ENCODE measurements at places on chromosomes 3 and 15. TPM values are rescaled to one million over a fixed set of nuclear protein-coding genes. Genes with fewer than 3 reads are reported as not detected.

The GOLGA8T gene
- 0.47 TPM for total RNA-seq

The ZBED2 gene
- total RNA-seq, result not detected

The AGBL1 gene
- 0.05 TPM for total RNA-seq

The ZPLD1 gene
- not detected for total RNA-seq

The IL5RA gene
- total RNA-seq, result not detected

The KCNH8 gene
- total RNA-seq, result 3.5 TPM

The CP gene
- total RNA-seq, result 0.42 TPM

The SLC15A2 gene
- total RNA-seq, result 1.4 TPM

The SCAMP5 gene
- 38.8 TPM for total RNA-seq

The GOLGA6L7 gene
- not detected for total RNA-seq

The PPM1L gene
- 34.3 TPM for total RNA-seq

All from neural crest cell (in vitro differentiated cells).